Karpas-422 (cell line): ENCODE measurements at places on chromosomes 6 and 20. TPM values are rescaled to one million over a fixed set of nuclear protein-coding genes. Genes with fewer than 3 reads are reported as not detected.

- H3K4me3 ChIP-seq = no peak overlapping the region
- no peak for DNase-seq
- no peak overlapping the region for H3K27ac ChIP-seq
- no peaks in the 10 kb centered on the region for H3K36me3 ChIP-seq
- no peaks in the 10 kb centered on the region for H3K4me1 ChIP-seq
Observed at GRCh38 chr20:14726591-14726990, 389.2 kb upstream of the FLRT3 start.

DNMT3B gene
- total RNA-seq = 0.63 and 1.0 TPM in 2 replicates

DNA sequence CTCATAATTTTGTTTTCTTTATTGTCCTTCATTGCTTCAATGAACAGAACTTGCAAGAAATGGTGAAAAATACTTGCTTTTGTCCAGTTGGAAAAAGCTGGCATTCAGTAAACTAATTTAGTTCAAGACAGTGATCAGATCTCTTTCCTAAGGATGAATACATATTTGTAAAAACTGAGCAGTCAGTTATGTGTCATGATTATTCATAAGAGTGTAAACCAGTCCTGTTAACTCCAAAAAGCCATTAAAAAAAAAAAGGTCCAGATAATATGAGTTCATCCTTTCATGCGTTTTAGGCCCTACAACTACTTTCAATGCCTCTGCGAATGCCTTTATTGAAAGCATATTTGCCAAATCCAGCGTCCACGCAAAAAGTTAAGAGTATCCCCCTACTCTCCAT, 609 bp downstream of the PGM3 start:
- H3K36me3 ChIP-seq = peaks cover 15% of the 10 kb centered on the region
- peaks cover 20% of the 10 kb centered on the region for H3K4me1 ChIP-seq
- H3K27ac ChIP-seq = no peak overlapping the region
- DNase-seq = peak; percentile 44
- H3K4me3 ChIP-seq = peak overlapping the region; percentile 82
- H3K27me3 ChIP-seq = no peaks in the 10 kb centered on the region

DNA sequence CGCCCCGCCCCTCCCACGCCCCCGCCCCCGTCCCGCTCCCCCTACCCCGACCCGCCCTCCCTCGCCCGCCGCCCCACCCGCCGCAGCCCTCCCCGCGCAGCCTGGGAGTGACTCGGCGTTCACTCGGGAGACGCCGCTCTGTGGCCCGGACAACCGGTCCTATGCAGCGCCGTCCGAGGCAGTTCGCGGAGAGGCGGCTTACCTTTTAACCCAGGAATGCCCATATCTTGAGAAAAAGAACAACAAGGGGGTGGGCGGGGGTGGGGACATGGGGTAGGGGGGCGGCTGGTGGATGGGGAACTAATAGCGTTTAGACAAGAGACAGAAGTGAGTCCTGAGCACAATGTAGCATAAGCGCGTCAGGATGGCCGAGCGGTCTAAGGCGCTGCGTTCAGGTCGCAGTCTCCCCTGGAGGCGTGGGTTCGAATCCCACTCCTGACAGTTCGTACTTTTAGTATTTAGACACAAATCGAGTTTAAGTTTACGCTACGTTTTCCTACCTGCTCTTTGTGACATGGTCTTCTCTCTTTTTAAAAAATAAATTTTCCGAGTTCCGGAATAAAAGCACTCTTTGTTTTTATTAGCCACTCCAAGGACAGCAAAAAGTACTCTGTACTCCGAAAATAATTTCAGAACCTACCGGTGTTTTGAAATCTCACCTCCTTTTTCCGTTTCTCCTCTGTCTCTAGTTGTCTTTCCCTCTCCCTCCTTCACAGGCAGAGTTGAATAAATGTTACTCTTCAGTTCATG, 17.1 kb upstream of the HMGN4 start:
- DNase-seq = peak; percentile 94
- peak overlapping the region; percentile 68 for H3K4me3 ChIP-seq
- H3K4me1 ChIP-seq = peaks cover 13% of the 10 kb centered on the region
- peak overlapping the region; percentile 43 for H3K27ac ChIP-seq
- H3K27me3 ChIP-seq = no peaks in the 10 kb centered on the region

ARMH2 gene
- not detected in 2 replicates for total RNA-seq

REM1 gene
- not detected in 2 replicates for total RNA-seq

SUPT3H gene
- total RNA-seq = 2.0 and 2.6 TPM in 2 replicates

DNA sequence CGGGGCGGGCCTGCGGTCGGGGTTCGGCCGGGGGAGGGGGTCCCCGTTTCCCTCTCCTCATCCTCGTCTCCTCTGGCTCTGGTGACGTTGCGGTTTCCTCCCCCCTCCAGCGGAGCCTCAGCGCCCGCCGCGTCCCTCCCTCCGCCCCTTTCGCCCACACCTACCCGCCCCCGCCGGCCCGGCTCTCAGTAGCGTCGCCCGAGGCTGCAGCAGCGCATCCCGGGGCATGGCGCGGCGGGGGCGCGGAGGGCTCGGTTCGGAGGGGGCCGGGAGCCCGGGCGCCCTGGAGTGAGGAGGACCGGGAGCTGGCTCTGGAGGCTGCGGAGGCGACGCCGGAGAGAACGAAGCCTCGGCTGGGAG, at the start of gene DSE:
TSS of gene DSE (plus strand) at position 188 of the 360 bp plus-strand sequence. CDS start 28,304 bp downstream, outside the sequence.
- peak within 1 kb of the TSS; percentile 48; the same call in 1 of the 2 replicates for H3K4me3 ChIP-seq
- H3K4me1 ChIP-seq = peaks cover 23% of the 10 kb centered on the region
- no peaks in the 10 kb centered on the region for H3K36me3 ChIP-seq
- no peak within 1 kb of the TSS for H3K27ac ChIP-seq
- no peaks in the 10 kb centered on the region for H3K27me3 ChIP-seq

- no peak overlapping the region for H3K4me3 ChIP-seq
- no peaks in the 10 kb centered on the region for H3K4me1 ChIP-seq
- no peak overlapping the region for H3K27ac ChIP-seq
- no peak for DNase-seq
Observed at GRCh38 chr20:33084722-33085121, 5.3 kb downstream of the BPIFB4 start.

SLC23A2 gene
- 34.5 and 49.2 TPM in 2 replicates for total RNA-seq

IFT52 gene
- 27.7 and 34.5 TPM in 2 replicates for total RNA-seq

DNA sequence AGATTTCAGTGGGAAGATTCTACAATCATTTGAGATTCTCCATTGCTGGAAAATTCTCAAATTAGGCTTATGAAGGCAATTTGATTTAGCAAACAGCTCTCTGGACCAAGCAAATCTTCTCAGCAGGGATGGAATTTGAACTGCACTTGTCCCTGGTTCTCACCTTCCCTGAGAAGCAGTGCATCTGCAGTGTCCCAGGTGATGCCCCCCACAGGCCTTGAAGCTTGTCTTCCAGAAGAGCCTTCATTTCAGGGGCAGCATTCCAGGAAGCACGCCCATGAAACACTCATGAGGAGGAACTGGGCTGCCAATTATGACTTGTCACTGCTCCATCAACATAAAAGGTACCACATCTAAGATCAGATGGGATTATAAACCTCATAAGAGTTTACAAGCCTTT, 82.8 kb upstream of the HDAC2 start:
- 0 out of 2 replicates have a peak, but pooled peaks cover 4% of the 10 kb centered on the region for H3K27me3 ChIP-seq
- no peak overlapping the region for H3K4me3 ChIP-seq
- H3K27ac ChIP-seq = no peak overlapping the region
- H3K4me1 ChIP-seq = no peaks in the 10 kb centered on the region
- no peak for DNase-seq
- no peaks in the 10 kb centered on the region for H3K36me3 ChIP-seq

GRCh38 chr6:27157459-27158315, 89.8 kb upstream of the PRSS16 start:
- no peaks in the 10 kb centered on the region for H3K36me3 ChIP-seq
- H3K27ac ChIP-seq = no peak overlapping the region
- no peaks in the 10 kb centered on the region for H3K27me3 ChIP-seq
- peaks cover 10% of the 10 kb centered on the region for H3K4me1 ChIP-seq
- peak overlapping the region; percentile 61 for H3K4me3 ChIP-seq

DNA sequence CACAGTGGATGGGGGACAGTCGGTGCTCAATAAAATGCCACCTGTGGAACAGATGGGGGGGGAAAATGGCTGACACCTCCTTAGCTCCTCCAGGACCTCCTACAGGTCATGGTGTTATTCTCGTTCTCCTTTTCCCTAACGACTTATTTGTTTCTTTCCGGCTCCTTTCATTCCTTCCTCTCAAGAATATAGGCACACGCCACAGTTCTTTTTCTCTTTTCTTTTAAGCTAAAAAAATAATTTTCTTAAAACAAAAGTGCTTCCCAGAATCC, 1.4 kb upstream of the RNASET2 start:
- H3K36me3 ChIP-seq = no peaks in the 10 kb centered on the region
- DNase-seq = no peak
- H3K4me3 ChIP-seq = peak overlapping the region; percentile 93; the same call in 1 of the 2 replicates
- H3K4me1 ChIP-seq = peaks cover 43% of the 10 kb centered on the region
- no peaks in the 10 kb centered on the region for H3K27me3 ChIP-seq
- no peak overlapping the region for H3K27ac ChIP-seq

NUP153 gene
- total RNA-seq = 29.0 and 53.0 TPM in 2 replicates

GRCh38 chr20:56788041-56788670, 159.1 kb downstream of the TFAP2C start:
- no peak overlapping the region for H3K4me3 ChIP-seq
- H3K27me3 ChIP-seq = no peaks in the 10 kb centered on the region
- no peak for DNase-seq
- no peaks in the 10 kb centered on the region for H3K4me1 ChIP-seq
- H3K36me3 ChIP-seq = no peaks in the 10 kb centered on the region

- no peak overlapping the region for H3K4me3 ChIP-seq
- no peak overlapping the region for H3K27ac ChIP-seq
- no peak for DNase-seq
- H3K27me3 ChIP-seq = no peaks in the 10 kb centered on the region
Observed at GRCh38 chr20:63284981-63285524, 7.9 kb upstream of the COL20A1 start.

DNA sequence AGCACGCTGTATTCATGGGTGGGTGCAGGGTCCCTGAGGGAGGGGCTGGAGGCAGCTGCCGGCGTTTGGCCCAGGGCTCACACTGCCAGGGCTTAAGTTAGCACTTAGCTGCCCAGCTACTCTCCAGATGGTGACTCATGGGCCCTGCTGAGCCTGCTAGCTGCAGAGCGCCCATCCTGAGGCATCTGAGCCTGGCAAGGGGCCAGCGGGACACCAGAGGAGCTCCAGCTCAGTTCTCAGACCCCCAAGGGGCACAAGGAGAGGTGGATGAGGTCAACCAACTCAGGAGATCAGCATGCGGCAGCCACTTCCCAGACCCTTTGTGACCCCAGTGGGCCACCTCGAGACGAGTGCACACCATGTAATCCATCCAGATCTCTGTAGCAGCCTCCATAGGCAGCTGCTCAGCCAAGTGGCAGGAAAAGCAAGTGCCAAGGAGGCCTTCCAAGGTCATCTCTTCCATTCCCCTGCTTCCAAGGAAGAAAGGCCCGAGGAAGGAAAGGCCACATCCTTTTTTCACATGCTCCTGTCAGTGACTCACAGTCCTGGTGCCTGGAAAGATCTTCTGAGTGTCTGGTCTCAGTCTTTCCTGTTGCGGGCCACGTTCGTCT, 35.3 kb downstream of the FOXP4 start:
- H3K27ac ChIP-seq = no peak overlapping the region
- peaks cover 35% of the 10 kb centered on the region for H3K4me1 ChIP-seq
- no peak overlapping the region for H3K4me3 ChIP-seq
- no peak for DNase-seq
- no peaks in the 10 kb centered on the region for H3K36me3 ChIP-seq

SLCO4A1 gene
- total RNA-seq = 0.72 TPM in 1 of 2 replicates, not detected in the other

DNA sequence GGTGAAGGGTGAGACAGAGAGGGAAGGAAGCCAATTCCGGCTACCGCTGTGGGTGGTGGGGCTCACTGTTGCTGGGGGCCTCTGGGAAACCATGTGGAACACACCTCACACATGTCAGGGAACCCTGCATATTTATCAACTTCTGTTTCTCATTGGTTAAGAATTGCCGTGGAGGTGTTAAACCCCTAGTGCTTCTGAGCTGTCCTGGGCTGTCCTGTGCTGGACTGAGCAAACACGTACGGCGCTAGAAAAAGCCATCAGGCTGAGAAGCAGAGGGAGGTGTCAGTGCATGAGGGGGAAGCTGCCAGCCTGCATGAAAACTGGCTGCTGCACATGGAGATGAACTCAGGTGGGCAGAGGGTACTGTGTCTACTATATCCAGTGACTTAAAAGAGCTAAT, 103.9 kb upstream of the JAG1 start:
- no peak overlapping the region for H3K4me3 ChIP-seq
- DNase-seq = no peak
- H3K27me3 ChIP-seq = no peaks in the 10 kb centered on the region
- H3K4me1 ChIP-seq = no peaks in the 10 kb centered on the region
- no peak overlapping the region for H3K27ac ChIP-seq

APOBEC2 gene
- total RNA-seq = not detected in 2 replicates

DNA sequence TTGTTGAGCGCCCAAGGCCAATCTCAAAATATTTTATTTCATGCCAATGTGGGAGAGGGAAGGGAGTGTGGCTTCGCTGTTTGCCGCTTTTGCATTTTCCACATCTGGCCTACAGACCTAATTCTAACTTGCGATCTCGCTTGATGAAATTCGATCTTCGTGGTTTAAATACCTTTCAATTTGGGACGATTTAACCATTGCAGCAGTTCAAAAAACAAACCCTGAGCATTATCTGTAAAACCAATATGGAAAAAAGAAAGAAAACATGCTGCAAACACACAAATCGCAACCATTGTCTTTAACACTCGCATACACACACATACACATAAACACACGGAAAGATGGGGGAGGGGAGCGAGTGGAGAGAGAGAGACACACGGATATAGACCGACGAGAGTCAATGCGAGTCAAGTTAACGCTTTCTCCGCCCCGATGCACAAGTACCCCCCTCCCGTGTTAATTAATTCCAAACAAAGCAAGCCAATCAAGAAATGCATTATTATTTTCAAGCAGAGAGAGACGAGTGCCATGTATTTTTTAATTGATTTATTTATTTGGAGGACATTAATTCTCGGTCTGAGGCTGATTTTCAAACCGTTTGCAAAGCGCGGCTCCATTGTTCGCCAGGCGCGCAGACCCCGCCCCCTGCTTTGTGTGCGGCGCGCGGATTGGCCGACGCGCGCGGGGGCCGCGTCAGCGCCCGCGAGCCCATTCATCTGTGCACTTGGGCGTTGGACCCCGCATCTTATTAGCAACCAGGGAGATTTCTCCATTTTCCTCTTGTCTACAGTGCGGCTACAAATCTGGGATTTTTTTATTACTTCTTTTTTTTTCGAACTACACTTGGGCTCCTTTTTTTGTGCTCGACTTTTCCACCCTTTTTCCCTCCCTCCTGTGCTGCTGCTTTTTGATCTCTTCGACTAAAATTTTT, at the start of gene MARCKS:
TSS of gene MARCKS (plus strand) at position 721 of the 931 bp plus-strand sequence. CDS start 401 bp downstream, outside the sequence.
- H3K27ac ChIP-seq = no peak within 1 kb of the TSS
- H3K36me3 ChIP-seq = no peaks in the 10 kb centered on the region
- peak within 1 kb of the TSS; percentile 58 for H3K4me3 ChIP-seq
- H3K27me3 ChIP-seq = 0 out of 2 replicates have a peak, but pooled peaks cover 2% of the 10 kb centered on the region

C4A gene
- 2.9 and 3.8 TPM in 2 replicates for total RNA-seq

GRCh38 chr6:163301726-163302635, 112.5 kb upstream of the QKI start:
- H3K27me3 ChIP-seq = no peaks in the 10 kb centered on the region
- no peak overlapping the region for H3K27ac ChIP-seq
- no peak overlapping the region for H3K4me3 ChIP-seq
